ENCODE measurements at places on chromosomes 1 and 21. TPM values are rescaled to one million over a fixed set of nuclear protein-coding genes. Genes with fewer than 3 reads are reported as not detected.

VWA5B1 gene
- total RNA-seq = not detected

DMRTA2 gene
- total RNA-seq = 0.22 TPM

AMY2B gene
- 0.48 TPM for total RNA-seq

SPATA46 gene
- not detected for total RNA-seq

IL19 gene
- total RNA-seq = not detected
